ENCODE measurements at places on chromosomes 4 and X.

GRCh38 chrX:19902110-19902509, 14.7 kb upstream of the SH3KBP1 start:
- no peak for DNase-seq

GRCh38 chrX:21883258-21883657, 27.5 kb downstream of the YY2 start:
- no peak for DNase-seq

GRCh38 chrX:3485727-3486126, 139.3 kb upstream of the MXRA5 start:
- DNase-seq = no peak

- DNase-seq = no peak
Observed at GRCh38 chrX:10028283-10029104, 61.3 kb downstream of the CLDN34 start.

DNA sequence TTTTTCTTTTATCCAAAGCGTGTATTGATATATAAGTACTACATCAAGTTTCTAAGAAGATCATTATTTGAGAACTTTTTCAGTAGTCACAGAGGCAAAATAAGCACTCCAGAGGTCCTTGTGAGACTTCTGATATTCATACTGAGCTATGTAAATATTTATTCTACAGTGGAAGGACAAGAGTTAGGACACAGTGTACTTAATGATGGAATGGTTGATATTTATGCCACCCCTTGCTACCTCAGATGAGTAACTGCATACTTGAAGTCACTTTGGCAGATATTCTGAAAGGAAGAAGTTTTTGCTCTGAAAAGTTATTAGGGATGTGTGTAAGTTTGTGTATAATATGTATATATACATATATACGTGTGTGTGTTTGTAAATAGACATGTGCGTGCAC, 30.3 kb downstream of the MAGEA1 start:
- no peak for DNase-seq

Measured in suprapubic skin (tissue), 4 donors.